ENCODE measurements at places on chromosomes 5 and 9.

DNA sequence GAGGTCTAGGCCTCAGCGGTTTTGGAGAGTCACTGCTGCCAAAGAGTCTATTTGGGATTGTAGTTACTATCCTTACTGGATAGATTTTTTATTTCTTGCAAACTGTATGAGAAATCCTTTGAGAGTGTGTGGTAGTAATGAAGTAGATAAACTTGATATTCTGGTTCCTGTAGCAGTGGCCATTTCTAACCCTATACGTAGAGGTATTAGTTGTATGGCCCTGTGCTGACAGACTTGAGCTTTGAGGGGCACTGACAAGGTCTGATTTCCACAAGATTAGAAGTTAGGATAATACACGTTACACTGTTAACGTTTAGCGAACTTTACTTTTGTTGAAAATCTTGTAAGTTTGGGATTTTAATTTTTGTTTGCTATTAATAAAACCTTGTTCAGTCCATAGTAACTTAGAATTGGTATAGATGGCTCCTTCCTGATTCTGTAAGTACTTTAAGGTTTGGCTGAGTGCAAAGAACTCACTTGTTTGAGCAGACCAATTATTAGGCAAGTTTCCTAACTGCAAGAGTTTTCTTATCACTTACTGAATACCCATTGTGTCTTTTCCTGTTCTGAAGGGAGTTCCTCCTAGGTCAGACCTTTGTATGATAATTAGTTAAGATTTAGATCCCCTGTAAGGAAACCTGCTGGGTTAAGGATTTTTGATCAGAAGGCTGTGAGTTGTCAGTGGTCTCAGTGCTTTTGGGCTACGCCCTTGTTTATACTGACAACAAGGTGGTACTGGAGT lies 31.4 kb downstream of the GCNT1 start:
- no peak for DNase-seq

DNA sequence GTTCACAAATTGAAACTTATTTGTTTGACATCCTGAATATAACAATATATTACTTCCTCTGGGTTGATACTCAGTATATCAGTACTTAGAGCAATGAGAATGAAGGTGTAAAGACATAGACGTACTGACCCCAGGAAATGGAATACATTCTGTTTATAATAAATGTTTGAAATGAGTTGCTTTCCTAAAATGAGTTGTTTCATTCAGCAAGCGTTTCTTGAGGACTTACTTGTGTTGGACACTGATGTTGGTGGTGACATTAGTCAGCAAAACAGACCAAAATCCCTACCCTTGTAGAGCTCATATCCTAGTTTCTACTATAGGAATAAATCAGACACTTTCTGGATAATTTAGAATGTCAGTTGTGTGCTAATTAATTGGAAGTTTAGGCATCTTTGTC lies 184.3 kb downstream of the ZDHHC21 start:
- no peak for DNase-seq

- no peak for DNase-seq
These were observed 137.5 kb downstream of the ICE1 start for GRCh38 chr5:5560016-5560415.

- DNase-seq, result no peak
These were observed 361.3 kb downstream of the PTPRD start for GRCh38 chr9:10251490-10251889.

DNA sequence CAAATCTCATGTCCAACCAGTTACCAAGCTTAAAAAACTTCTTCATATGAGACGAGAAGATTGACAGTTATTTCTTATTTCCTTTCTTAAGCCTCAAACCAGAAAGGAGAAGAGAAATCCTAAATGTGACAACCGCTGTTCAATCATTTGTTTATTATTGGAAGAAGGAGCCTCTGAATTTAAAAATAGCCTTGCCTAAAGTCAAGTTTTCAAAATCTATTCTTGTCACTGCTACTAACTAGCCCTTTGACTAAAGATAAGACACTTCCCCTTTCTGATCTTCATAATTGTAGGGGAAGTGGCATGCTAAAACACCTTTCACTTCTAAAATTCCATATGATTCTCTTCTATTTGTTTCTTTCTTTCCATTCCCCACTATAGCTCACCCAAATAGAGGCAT lies 106.2 kb upstream of the EMB start:
- no peak for DNase-seq

DNA sequence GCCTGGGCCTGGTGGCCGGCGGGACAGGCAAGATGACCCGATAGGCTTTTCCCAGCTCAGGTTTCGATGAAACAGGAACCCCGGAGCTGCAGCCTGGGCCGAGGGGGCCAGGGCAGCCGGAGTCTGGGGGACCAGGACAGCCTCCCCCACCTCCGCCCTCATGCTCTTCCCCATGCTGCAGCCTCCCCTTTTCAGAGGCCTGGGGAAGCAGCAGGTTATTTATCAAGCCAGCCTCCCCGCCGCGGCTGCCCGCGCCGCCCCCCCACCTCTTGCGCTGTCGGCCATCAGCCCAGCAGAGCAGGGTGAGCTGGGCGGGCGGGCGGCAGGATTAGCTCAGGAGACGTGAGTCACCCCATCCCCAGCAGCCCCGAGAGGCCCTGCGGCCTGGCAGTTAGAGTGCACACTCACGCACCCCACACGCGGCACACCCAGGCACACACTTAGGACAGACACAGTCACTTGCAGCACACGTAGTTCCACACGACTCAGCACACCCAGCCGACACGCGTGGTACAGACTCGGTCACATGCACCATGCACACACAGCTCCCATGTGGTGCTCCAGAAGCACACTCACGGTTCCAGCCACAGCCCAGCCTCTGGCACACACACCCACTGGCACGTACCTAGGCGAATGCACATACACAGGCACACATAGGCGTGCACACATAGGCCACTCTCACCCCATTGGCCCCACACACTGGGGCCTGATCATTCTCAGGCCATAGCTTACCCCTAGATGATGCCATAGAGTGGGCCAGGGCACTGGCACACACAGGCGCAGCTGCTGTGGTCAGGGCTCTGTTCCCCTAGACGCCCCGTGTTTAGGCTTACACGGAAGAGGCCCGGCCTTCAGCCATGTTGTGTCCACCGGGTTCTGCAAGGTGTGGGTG lies 13.0 kb downstream of the CXXC5 start:
- DNase-seq, result peak; percentile 72

DNA sequence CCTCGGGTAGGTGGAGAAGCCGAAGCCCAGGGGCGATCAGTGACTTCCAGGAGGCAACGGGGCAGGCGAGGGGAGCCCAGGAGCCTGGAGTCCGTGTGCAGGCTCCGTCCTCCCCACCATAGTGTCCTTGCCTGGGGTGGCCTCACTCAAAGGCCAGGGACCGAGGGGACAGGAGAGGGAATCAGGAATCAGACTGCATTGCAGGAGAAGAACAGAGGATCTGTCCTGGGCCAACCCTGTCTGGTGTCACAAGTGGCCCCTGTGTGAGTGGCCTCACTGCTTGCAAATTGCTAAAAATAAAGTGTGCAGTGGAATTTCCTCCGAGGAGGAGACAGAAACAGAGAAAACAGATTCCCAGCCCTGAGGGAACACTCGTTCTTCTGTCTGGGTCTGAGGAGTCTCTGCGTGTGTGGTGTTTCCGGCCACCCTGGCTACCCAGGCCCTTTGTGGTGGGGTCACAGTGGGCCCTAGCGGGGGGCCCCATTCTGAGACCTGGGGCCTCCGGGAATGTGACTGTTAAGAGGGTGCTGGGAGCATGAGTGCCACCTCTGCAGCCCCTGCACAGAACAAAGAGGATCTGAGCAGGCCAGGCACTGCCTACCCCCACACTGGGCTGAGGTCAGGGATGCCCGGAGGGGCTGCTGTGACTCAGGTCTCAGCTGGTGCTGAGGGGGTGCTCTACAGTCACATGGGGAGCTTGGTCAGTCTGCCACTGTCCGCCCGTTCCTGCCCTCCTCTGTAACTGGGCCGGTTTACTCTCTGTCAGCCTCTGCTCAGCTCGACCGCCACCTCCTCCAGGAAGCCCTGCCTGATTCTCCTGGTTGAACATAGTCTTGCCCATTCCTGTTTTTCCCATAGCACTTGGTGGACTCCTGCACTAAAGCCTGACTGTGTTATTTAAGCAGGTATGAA lies 7.4 kb downstream of the TRAF1 start:
- no peak for DNase-seq

GRCh38 chr5:34822956-34823715 lies 15.8 kb upstream of the TTC23L start:
- no peak for DNase-seq

GRCh38 chr5:43227655-43228054 lies 35.6 kb downstream of the NIM1K start:
- no peak for DNase-seq

DNA sequence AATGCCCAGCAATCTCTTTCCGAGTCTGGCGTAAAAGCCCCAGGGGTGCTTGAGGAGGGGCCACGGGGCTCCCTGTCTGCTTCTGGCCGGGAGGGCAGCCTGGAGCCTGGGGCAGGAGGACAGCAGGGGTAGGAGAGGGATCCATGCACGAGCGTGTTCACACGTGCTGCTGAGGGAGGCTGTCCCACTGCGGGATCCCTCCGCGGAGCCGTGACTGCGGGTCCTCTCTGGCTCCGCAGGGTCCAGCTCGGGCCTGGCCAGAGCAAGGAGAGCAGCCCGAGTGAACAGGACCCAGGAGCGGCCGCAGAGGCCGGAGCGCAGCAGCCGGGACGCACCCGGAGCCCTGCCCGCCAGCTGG lies 78.4 kb downstream of the ZNF354C start:
- no peak for DNase-seq

GRCh38 chr9:128798896-128799295 lies 11.8 kb downstream of the TBC1D13 start:
- no peak for DNase-seq

GRCh38 chr5:14497311-14497710 lies 84.3 kb upstream of the OTULINL start:
- no peak for DNase-seq

DNA sequence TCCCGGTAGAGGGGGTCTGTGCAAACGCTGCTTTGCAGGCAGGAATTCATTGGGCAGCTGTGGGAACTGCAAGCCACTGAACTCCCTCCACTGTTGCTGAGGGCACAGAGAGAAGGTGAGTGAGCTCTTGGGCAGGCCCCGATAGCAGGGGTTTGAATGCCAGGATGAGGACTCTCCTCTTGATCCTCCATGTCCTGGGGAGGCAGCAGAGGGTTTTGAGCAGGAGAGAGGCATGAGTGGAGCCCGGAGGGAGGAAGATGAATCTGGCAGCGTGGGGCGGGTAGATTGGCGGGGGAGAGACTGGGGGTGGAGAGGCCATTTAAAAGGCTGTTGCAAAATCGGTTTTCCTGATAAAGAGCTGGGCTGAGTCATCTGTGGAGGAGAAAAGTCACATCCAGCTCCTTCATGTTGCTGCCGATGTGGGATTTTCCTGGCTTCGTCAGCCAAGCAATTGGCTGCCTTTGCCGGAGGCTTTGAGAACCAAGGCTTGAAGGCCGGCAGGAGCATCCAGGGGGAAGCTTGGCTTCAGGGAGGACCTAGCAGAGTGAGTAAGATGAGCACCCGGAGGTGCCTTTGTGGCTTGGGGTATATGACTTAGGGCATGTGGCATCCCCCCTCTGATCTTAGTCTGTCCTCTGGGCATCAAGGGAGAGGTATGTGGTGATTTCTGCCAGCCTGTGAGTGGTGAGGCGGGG lies at the start of gene SYNPO:
SYNPO (plus strand) TSS at position 350 of the 695 bp plus-strand sequence. CDS start 7,616 bp downstream, outside the sequence.
- DNase-seq, result no peak

- DNase-seq, result peak; percentile 74
These were observed 709 bp downstream of the ELL2 start for GRCh38 chr5:95960667-95961616.

GRCh38 chr5:2376486-2376885 lies 375.0 kb downstream of the IRX2 start:
- no peak for DNase-seq

GRCh38 chr5:175468892-175469291 lies 9.5 kb upstream of the SFXN1 start:
- no peak for DNase-seq

All from left colon (tissue), 2 donors.